ENCODE measurements at places on chromosomes 11 and 22. TPM values are rescaled to one million over a fixed set of nuclear protein-coding genes. Genes with fewer than 3 reads are reported as not detected.

DNA sequence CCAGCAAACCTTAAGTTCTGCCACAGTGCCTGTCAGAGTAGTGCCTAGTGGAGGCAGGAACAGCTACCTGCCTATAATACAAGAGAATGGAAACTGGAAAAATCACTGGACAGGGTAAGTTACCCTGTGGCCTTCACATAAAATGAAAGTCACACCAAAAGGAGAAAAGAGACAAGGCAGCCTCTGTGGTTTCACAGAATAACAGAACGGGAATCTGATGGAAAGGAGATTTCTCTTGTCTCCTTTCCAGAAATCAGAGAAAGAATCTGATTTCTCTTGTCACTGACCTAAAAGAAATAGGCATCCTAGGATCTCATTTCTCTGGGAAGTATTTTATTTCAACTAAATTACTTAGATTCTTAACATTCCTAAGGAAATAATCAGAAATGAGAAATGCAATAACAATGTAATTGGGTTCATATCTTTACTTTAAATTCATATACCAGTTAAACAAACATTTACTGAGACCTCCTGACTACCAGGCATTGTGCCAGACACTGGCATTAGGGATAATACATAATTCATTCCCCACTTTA is 41.6 kb downstream of the PRCP start:
- no peak for DNase-seq

GRCh38 chr11:120952461-120953434 is 71.2 kb upstream of the TBCEL start:
- peak; percentile 68 for DNase-seq

DNA sequence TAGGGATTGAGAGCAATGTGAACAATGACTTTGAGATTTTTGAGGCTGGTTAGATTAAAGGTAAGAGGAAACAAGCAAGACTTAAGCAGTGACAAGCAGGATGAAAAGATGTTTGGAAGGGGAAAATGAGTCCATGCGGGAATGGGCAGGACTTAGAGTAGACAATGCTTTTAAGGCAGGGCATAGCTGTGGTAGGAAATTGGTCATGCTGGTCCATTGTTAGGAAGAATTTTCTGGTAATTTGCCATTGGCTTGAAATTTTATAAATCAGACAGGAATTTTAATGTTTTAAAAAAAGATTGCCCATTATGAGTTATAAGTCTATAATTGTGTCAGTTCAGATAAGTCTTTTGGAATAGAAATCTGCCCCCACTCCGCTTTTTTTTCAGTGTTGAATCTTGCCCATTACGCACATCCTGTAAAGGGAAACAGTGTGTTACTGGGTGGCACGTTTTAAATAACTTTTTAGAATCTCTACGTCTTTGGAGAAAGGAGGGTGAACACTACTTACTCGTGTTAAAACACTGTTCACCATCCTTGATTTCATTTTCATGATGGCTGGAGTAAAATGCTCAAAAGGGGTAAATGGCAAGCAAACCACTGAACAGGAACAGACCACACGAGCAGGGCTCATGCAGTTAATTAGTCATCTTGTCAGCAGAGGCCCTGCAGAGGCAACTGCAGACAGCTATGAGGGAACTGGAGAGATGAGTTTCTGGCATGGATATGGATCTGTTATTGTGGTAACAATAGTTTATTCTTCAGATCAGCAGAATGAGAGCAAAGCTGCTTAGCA is 25.0 kb downstream of the SWAP70 start:
- DNase-seq, result no peak

DNA sequence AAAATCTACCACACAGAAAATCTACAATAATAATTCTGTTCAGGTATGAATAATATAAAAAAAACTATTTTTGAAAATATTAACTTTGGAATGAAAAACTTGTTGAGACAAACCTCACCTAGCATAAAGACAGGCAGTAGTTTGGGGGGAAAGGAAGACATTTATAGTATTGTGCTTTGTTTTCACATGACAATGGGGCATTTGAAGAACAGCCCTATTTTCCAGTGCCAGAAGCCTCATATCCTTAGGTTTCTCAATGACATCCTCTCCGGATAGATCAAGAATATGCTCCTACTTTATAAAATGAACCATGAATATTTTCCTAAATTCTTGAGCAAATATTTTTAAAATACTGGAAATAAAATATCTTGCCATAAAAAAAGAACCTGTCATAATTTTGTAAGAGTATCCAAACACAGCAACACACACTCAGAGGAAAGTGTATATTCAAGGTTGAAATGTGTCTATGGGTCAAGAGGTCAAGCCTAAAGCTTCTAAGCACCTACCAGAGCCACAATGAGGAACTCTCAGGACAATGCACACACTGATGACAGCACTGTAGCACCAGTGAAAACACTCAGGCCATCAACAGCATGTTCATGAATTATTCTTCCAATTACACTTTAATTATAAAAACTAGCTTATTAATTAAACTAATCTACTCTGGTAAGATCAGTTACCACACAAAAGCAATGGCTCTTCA is 68.7 kb downstream of the MRTFA start:
- DNase-seq, result no peak

The MS4A4E gene
- not detected for total RNA-seq

- no peak for DNase-seq
Observed at GRCh38 chr11:65404210-65404609, 17.8 kb downstream of the FRMD8 start.

DNA sequence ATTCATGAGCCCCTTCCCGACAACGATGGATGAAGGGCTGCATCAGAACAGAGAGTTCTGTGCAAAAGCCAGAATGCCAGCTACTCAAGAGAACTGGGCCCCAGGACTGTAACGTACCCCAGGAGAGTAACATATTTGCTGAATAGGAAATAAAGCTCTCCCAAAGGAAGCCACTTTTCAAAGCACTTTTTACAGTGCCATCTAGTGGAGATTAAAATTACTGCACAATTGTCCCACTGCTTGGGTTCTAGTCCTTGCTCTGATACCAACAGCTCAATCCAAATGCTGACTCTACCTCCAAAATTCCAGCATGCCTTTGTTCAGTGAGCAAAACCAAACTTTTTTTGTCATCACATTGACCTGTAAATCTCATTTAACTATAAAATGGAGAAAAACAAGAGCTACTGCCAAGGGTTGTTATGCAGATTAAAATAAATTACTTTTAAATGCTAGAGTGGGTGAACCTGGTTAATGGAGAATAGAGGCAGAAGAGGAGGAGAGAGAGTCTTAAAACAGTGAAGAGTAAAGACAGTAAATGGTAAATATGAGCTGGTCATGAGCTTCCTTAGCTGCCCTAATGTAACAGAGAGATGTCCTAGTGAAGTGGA is 87.6 kb upstream of the FSHB start:
- peak; percentile 18 for DNase-seq

GRCh38 chr22:19871023-19871844 is 16.6 kb upstream of the GNB1L start:
- no peak for DNase-seq

The ACRV1 gene
- total RNA-seq, result not detected

- DNase-seq, result no peak
Observed at GRCh38 chr22:46857142-46857884, 94.9 kb downstream of the TBC1D22A start.

DNA sequence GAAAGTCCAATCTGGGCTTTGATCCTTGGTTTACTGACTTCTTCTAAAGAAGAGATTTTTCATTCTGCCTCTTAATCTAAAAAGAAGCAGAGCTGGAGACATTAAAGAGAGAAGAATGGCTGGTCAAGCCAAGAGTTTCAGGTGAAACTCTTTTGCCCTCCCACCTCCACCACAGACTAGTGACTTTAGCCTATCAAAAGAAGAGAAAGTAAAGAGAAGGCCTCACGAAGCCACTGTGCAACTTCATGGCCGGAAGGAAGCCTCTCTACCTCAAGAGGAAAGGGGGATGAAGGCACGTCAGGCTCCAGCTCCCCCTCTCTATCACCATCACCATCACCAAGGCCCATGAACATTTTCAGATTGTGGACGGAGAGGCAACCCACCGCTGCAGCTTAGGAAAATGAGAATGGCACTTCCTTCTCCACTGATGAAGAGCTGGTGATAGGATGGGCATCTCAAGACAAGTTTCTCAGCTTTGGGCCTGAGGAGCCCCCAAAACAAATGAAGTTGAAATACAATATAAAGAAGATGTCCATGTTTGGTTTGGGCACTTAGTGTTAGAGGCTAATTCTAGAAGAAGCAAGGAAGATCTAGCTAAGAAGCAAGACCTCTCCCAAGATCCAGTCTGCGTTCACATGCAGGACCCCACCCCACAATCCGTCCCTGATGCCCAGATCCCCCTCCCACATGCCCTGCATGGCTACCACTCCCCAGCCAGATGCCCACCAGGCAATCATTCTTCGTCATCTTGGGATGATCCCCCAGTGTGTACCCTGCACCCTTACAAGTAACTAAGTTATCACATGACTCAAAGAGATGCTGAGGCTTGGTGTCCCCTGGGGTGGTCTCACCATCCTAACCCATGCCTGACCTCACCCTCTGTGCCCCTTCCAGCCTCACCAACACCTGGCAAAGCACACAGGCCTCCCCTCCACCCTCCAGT is 52.6 kb downstream of the IGSF9B start:
- DNase-seq, result no peak

The TYR gene
- not detected for total RNA-seq

DNA sequence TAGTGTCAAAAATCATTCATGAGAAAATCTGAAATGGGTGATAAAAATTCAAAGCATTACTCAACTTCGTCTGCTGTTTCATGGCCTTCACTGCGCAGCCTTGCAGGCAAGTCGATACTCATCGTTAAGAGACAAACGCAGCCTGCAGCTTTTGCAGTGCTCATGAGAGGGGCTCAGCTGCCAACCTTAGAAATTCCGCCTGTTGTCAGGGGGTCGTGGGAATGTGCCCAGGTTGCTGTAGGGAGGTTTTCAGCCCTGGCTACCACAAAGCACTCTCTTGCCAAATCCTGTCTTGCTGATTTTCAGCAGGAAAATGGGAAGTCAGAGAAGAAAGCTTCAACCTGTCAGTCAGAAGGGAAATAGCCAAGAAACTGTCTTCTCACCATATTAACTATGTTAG is 25.4 kb upstream of the GRAMD1B start:
- peak; percentile 34 for DNase-seq

DNA sequence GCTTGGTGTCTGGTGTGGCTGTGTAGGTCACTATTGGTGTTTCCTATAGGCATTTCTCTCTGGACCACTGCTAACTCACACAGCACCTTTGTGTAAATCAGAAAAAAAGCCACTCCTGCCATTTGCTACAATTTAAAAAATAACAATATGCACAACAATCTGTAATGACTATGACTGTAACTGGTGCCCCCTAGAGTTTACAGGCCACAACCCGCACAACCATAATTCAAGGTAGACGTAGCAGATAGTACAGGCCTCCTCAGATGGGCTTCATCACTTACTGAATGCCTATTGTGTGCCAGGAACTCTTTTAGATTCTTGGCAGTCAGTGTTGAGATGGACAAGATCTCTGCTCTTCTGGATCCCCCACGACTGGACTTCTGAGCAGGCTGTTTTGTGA is 47.7 kb downstream of the SYT9 start:
- DNase-seq, result no peak

DNA sequence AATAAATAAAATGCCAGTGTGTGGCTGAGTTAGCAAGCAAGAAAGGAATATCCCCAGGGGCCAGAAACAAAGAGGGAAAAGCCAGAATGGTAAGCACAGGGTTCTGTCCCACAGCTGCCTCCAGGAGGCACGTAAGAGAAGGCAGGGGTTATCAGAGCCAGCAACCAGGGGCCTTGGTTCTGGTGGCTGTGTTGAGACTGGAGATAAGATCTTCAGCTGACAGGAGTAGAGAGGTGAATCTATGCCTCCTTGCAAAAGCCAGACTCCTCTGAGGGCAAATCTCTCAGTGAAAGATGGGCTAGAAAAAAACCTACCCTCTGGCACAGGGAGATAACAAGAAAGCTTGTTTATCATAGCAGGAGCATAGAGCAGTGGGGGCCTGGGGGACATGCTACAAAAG is 29.8 kb upstream of the NFAM1 start:
- DNase-seq, result no peak

- DNase-seq, result no peak
Observed at GRCh38 chr11:45660729-45661438, 4.5 kb downstream of the CHST1 start.

- no peak for DNase-seq
Observed at GRCh38 chr11:46514370-46514769, 79.5 kb downstream of the AMBRA1 start.

GRCh38 chr11:44760917-44761550 is 34.3 kb downstream of the TSPAN18 start:
- DNase-seq, result no peak

The OR2AT4 gene
- total RNA-seq, result not detected

The WNT7B gene
- not detected for total RNA-seq

GRCh38 chr11:65479184-65480145 is 19.4 kb upstream of the MALAT1 start:
- peak; percentile 77 for DNase-seq

DNA sequence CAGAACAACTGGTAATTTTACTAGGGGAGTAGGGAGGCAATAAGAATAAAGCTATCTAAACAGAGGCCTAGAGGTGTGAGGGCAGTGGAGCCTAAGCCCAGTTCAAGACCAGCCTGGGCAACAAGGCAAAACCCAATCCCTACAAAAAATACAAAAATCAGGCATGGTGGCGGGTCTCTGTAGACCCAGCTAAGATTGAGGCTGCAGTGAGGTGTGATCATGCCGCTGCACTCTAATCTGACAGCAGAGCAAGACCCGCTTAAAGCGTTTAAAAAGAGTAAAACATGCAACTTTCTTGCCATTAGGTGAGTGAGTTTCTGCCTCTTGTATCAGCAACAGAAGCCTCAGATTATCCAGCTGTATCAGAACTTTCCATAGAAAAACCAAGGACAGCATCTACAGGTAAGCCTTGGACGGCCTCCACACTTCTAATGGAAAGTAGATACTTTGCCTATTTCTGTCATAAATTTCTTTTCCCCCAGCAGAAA is 12.1 kb downstream of the TAF1D start:
- DNase-seq, result no peak

The TXNRD2 gene
- total RNA-seq, result 86.5 TPM

DNA sequence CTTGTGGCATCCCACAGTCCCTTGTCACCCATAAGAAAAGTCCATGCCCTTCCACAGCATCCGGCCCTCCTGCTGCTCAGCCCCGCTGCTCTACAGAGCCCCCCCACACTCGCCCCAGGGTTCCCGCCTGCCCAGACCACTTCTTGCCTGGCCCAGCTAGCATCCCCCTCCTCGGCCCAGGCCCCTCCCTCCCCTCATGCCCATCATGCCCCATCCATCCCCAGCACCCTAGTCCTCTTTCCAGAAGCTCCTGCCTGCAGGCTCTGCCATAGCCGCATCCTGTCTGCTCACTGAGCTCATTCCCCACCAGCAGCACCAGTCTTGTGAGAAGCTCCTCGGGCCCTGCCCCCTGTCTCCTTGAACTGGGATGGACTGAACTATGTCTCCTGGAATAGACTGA is 54.4 kb downstream of the LINC01488 start:
- DNase-seq, result no peak
